ENCODE measurements at places on chromosomes 3 and 15.

DNA sequence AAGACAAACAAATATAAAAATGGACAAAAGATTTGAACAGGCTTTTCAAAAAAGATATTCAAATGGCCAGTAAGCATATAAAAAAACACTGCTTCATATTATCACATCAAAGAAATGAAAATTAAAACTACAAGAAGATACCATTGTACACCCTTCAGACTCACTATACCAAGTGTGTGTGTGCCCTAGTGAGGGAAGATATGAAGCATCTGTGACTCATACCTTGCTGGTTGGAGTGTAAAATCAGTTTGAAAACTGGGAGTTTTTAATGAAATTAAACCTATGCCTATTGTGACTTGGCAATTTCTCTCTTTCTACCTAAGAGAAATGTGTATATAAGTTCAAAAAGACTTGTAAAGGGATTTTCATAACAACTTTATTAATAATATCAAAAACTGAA is 23.5 kb upstream of the SLC15A2 start:
- no peak for DNase-seq

- DNase-seq: no peak
These were observed 568 bp upstream of the NCBP2 start for GRCh38 chr3:196942915-196943277.

- DNase-seq: no peak
These were observed 9.3 kb downstream of the GXYLT2 start for GRCh38 chr3:72896996-72897757.

DNA sequence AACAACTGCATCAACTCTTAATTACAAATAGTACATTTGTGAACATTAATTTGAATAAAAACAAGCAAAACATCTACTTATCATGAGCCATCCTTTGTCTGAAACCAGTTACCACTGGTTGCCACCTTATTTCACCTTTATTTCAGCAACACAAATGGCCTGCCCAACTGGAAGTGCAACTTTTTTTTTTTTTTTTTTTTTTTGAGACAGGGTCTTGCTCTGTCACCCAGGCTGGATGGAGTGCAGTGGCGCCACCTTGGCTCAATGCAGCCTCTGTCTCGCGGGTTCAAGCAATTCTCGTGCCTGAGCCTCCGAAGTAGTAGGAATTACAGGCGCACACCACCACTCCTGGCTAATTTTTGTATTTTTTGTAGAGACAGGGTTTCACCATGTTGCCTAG is 13.1 kb downstream of the WDR82 start:
- DNase-seq: no peak

DNA sequence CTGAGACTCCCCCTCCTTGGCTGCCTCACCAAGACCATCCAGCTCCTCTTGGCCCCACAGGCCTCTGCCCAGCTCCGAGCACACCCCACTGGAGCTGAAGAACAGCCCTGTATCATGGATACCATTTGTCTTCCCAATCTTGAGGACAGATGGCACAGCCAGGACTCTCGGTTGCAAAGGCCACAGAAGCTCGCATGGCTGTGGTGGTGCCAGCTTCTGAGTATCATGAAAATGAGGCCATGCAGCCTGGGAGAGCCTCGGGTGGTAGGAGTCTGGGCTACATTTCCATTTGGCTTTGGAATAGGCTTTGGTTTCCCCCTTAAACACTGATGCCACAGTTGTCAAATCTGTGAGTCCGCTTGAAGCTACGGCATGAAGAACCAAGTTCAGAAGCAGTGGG is 106.6 kb downstream of the SEMA5B start:
- DNase-seq: no peak

DNA sequence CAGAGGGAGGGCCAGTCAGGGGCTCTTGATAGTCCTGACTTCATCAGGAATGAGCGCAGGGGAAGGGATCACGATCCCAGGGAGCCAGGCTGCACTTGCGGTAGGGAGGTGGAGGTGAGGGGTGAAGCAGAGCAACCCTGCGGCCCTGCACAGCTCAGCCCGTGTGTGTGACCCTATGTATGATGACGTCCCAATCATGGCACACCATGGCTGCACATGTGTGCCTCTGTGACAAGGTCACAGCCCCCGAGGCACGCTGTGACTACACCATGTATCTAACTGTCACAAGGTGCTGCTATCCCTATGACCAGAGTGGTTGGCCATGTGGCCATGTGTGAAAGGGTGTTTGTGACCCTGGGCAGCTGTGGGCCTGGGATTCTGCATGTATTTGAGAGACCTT is 13.3 kb upstream of the ALAS1 start:
- no peak for DNase-seq

GRCh38 chr3:139774560-139775302 is 97.0 kb upstream of the NMNAT3 start:
- DNase-seq: no peak

DNA sequence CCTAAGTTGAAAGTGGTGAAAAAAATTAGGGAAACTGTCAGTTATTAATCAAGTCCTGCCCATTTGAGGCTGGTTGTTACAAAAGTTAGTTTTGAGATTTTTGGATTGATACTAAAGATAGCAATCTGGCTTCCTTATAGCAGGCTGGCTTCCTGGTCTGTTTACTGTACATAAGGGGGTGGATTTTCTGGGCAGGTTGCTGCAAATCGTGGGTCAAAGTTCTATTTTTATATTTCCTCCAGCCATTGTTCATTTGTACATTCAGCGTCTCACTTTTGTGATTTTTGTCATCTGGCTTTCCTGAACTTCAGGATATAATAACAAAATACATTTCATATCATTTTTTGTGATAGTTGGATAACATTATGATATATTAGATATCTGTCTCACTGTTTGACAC is 49.5 kb downstream of the CLDN1 start:
- no peak for DNase-seq

GRCh38 chr3:156802821-156803606 is 23.1 kb upstream of the LEKR1 start:
- DNase-seq: no peak

GRCh38 chr3:106088304-106088703 is 219.5 kb upstream of the CBLB start:
- no peak for DNase-seq

- DNase-seq: no peak
These were observed 12.3 kb upstream of the SLC30A4 start for GRCh38 chr15:45534821-45535220.

GRCh38 chr3:15110206-15110605 is 11.3 kb upstream of the RBSN start:
- no peak for DNase-seq

DNA sequence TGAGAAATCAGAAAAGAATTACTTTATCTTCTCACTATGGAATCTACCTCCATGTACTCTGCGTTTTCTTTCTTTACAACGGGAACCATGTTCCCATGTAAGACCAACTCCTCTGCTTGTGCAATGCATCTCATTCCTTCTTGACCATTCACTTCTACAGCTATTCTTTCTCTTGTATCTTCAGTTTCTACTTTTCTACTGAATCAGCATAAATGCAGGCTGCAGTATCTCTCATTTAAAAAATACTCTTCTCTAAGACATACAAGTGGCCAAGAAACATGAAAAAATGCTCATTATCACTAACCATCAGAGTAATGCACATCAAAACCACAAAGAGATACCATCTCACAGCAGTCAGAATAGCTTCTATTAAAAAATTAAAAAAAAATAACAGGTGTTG is 74.1 kb upstream of the NANOGP8 start:
- no peak for DNase-seq

DNA sequence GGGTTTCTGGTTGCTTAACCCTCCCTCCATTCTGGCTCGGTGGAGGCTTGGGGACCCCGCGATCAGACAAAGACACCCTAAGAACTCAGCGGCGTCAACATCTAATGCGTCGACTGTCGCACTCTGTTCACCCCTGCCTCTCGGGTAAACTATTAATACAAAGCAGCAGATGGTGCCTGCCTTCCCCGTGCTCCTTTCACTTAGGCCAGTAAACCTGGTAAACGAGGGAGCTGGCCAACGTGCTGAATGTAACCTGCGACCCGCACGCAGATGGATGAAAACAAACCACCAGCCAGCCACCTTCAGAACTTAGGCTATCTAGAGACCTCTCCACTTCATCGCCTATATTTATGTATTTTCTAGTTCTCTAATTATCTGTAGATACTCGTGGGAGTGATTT is 848 bp upstream of the CADPS start:
- no peak for DNase-seq

DNA sequence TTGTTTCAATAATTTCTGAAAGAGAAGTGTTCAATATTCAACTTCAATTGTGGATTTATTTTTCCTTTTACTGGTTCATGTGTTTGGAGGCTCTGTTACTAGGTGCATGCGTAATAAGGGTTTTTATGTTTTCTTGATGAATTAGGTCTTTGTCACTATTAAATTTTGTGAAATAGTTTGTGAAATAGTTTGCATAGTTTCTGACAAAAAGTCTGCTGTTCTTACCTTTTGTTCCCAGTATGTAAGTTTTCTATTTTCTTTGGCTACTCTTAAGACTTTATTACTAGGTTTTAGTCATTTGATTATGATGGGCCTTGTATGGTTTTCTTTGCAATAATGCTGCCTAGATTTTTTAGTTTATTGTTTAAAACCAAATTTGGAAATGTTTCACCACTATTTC is 38.0 kb downstream of the MEF2A start:
- no peak for DNase-seq

DNA sequence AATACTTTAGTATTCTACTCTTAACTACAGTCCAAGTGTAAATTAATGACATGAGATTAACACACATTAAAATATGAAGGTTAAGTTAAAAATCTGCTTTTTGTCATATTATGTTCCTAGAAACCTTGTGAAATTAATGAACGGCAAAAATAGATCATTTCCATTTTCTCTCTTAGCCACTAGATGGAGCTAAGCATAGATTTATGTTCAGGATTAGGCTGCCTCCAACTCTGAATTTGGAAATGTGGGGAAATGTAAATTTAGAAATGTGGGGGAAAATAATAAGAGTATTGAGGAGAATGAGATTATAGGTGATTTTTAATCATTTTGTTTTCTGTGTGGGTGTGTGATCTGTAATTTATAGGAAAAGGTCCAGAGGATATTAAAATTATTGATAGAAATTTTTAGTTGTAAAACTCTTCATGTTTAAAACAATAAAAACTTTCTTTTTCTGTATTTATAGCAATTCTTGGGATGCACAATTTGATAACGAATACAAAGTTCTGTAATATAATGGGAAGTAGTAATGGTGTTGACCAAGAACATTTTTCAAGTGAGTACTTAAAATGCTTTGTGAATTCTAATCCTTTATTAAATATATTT is 59.2 kb downstream of the TMOD3 start:
- DNase-seq: no peak
